ENCODE measurements at places on chromosomes 2 and 18.

DNA sequence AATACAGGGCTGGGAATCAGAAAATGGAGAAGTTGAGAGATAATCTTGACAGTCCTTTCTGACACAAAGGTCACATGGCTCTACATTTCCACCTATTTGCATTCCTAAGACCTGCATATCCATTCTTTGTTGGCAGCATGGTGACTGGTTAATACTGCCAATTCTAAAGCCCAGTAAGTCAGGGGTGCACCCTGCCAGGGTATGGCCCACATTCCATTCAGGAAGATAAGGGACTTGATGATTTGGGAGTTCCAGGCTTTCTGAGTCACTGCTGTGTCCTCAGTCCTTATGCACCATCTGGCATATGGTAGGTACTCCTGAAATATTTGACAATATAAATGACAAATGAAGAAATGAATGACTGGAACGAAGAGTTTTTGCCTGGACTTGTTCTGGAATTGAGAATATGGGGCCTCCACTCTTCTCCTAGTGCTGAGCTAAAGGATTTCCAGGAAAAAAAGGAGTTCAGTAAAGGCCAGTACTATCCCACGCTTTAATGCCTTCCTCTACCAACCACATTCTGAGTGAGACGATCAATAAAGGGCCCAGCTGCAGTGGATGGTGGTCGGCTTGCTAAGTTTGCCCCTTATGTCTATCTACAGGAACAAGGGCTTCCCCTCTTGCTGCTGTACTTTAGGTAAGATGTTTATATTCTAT lies 31.7 kb upstream of the EIF2AK3 start:
- H3K4me1 ChIP-seq: no peaks in the 10 kb centered on the region
- no peak for DNase-seq
- H3K27me3 ChIP-seq: peaks cover 2% of the 10 kb centered on the region
- H3K4me3 ChIP-seq: no peak overlapping the region

DNA sequence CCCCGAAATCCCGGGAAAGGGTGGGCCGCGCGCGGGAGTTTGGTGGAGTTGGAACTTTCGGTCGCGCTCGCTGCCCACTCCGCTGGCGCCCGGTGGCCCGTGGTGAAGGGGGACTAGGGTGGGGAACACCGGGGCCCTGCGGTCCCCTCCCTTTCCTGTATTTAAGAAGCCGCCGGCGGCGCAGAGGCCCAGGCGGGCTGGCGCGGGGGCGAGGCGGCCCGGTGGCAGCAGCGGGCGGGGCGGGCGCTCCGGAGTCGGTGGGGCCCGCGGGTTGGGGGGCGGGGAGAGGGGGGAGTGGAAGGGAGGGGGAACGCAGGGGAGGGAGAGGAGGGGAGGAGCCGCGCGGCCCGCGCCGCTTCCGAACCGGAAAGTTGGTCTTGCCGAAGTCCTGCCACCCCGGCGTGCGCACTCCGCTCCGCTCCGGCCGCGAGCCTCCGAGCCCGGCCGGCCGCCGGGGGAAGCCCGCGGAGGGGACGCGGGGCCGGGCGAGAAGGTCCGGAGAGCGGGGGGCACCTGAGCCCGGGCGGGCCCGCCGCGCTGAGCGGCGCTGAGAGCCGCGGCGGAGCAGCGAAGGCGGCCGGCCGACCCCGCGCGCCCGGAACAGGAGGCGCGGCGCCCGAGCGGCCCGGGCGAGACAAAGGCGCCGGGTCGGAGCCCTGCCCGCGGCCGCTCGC lies 425 bp upstream of the SALL3 start:
- H3K27ac ChIP-seq: no peak overlapping the region
- no peak for DNase-seq
- H3K36me3 ChIP-seq: peaks cover 7% of the 10 kb centered on the region
- H3K4me1 ChIP-seq: peaks cover 6% of the 10 kb centered on the region
- no peak overlapping the region for H3K4me3 ChIP-seq
- peaks cover 65% of the 10 kb centered on the region for H3K27me3 ChIP-seq

GRCh38 chr2:111656894-111657293 lies 227.1 kb downstream of the ANAPC1 start:
- H3K4me3 ChIP-seq: no peak overlapping the region
- H3K27me3 ChIP-seq: peaks cover 31% of the 10 kb centered on the region
- peaks cover 3% of the 10 kb centered on the region for H3K36me3 ChIP-seq

DNA sequence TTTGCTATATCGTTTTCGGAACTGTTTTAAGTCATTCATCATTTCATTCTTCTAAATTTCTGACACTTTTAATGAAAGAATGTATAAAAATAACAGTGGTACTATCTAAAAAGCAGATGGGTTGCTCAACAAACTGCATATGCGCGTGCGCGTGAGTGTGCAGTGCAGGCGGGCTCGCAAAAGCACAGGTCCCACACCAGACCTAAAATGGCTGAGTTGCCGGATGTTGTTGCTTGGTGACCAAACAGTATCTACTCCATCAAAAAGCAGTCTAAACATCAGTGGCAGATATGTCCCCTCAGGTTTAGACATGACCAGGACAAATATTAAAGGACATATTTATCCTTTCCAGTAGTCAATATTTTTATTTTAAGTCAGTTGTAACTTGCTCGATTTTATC lies 5.1 kb downstream of the NOL4 start:
- no peak overlapping the region for H3K4me3 ChIP-seq
- no peaks in the 10 kb centered on the region for H3K36me3 ChIP-seq
- H3K27me3 ChIP-seq: peaks cover 26% of the 10 kb centered on the region
- H3K4me1 ChIP-seq: peaks cover 4% of the 10 kb centered on the region
- no peak overlapping the region for H3K27ac ChIP-seq

- DNase-seq: no peak
- H3K27me3 ChIP-seq: peaks cover 3% of the 10 kb centered on the region
- H3K27ac ChIP-seq: no peak overlapping the region
- H3K4me1 ChIP-seq: no peaks in the 10 kb centered on the region
- H3K4me3 ChIP-seq: no peak overlapping the region
- H3K36me3 ChIP-seq: no peaks in the 10 kb centered on the region
These were observed 495.6 kb downstream of the NYAP2 start for GRCh38 chr2:225895126-225895525.

DNA sequence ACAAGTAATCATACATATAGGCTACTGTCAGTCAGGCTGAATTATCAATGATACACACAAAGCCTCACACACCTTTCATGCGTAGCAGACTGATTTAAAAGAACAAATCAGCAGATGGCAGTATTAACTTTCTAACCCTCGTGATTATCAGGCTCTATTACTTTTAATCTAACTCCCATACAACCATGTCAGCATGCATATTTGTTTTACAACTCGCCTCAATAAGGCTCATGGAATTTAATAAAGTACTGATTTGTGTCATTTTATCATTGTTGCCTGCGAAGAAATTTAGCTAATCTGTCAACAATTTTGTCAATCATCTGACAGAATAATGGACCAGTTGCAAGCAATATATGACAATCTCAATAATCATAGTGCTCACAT lies 82.8 kb downstream of the SLC25A12 start:
- H3K27ac ChIP-seq: no peak overlapping the region
- H3K4me1 ChIP-seq: no peaks in the 10 kb centered on the region
- DNase-seq: no peak
- H3K4me3 ChIP-seq: no peak overlapping the region

GRCh38 chr2:7866104-7866503 lies 815.8 kb upstream of the ID2 start:
- H3K27ac ChIP-seq: no peak overlapping the region

DNA sequence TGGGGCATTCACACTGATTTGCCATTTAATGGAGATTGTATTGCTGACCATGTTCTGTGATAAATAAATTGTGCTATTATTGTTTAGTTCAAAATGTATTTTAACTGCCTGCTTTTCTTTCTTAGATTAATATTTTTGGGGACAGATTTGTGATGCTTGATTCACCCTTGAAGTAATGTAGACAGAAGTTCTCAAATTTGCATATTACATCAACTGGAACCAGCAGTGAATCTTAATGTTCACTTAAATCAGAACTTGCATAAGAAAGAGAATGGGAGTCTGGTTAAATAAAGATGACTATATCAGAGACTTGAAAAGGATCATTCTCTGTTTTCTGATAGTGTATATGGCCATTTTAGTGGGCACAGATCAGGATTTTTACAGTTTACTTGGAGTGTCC lies 1.8 kb downstream of the DNAJC10 start:
- no peak overlapping the region for H3K27ac ChIP-seq
- no peak for DNase-seq
- peaks cover 4% of the 10 kb centered on the region for H3K36me3 ChIP-seq
- peaks cover 5% of the 10 kb centered on the region for H3K27me3 ChIP-seq

DNA sequence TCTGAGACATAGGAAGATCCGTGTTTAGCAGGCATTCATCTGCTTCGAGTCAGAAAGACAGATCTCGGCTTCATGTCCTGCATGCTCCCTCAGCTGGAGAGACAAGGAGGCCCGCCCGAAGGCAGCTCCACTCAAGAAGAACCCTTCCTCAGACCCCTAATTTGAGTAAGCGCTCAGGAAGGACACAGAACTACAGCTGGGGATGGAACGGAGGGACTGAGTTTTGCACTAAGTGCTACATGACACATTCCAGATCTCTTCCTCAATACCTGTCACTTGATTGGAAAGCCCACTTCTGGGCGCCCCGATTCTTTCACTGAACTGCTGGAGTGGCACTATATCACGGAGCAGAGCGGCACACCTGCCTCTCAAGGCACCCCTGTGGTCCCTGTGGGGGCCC lies 185.6 kb upstream of the PXDN start:
- no peak overlapping the region for H3K4me3 ChIP-seq
- no peak overlapping the region for H3K27ac ChIP-seq
- H3K4me1 ChIP-seq: no peaks in the 10 kb centered on the region
- H3K36me3 ChIP-seq: no peaks in the 10 kb centered on the region

GRCh38 chr18:48703028-48703386 lies 164.2 kb downstream of the CTIF start:
- DNase-seq: no peak
- H3K36me3 ChIP-seq: no peaks in the 10 kb centered on the region
- peaks cover 2% of the 10 kb centered on the region for H3K27me3 ChIP-seq
- H3K4me3 ChIP-seq: no peak overlapping the region

- H3K27me3 ChIP-seq: no peaks in the 10 kb centered on the region
- no peak overlapping the region for H3K27ac ChIP-seq
- no peaks in the 10 kb centered on the region for H3K4me1 ChIP-seq
- H3K36me3 ChIP-seq: no peaks in the 10 kb centered on the region
- no peak for DNase-seq
These were observed 674.2 kb upstream of the CHAC2 start for GRCh38 chr2:53093355-53093754.

DNA sequence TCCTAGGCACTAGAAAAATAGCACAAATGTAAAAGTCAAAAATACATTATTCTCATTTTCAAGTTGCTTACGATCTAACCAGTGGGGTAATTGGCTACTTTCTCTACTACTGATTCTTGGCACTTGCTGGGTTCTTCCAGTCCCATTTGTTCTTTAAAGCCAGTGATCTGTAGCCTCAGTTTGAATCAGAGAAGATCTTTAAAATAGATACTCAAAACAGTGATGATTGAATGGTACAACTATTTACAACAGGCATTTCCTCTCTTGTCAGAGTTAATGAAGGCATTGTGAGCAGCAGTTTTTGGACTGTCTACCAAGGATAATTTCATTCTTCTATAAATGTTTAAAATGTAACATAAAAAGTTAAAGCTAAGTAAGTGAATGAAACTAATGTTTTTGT lies 128.3 kb upstream of the FSIP2 start:
- H3K4me1 ChIP-seq: no peaks in the 10 kb centered on the region
- no peak for DNase-seq
- no peak overlapping the region for H3K4me3 ChIP-seq
- no peaks in the 10 kb centered on the region for H3K36me3 ChIP-seq

- H3K4me1 ChIP-seq: no peaks in the 10 kb centered on the region
- no peak for DNase-seq
- H3K27ac ChIP-seq: no peak overlapping the region
- no peaks in the 10 kb centered on the region for H3K36me3 ChIP-seq
These were observed 8.5 kb upstream of the AGAP1 start for GRCh38 chr2:235485362-235485761.

DNA sequence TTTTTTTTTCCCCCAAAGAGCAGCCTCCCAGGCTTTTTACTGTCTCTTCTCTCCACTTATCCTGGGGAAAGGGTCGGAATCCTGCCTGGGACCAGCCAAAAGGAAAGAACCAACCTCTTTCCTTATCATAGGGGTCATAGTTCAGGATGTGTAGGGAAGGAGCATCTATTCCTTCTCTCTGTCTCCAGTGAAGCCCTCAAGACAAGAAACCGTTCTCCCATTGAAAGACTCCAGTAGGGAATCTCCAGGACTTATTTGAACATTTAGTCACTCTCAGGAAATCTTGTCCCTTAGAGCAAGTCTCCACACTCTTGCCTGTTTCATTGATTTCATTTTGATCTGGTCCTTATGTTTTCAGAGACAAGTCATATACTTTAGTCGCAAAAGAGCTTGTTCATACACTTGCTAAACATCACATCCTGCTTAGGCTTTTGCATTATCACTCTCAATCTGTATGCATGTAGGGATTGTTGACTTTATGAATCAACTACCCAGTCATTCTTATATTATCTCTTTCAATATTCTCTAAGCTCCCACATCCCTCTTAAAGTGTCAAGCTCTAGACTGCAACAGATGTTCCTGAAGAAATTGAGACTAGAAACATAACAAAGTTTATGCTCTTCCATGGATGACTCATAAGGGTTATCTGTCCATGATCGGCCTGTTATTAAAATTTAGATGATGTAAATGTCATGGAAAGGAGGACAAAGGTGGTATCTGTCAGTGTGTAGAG lies 116.2 kb upstream of the ST6GAL2 start:
- peaks cover 1% of the 10 kb centered on the region for H3K27me3 ChIP-seq
- H3K27ac ChIP-seq: no peak overlapping the region
- DNase-seq: no peak
- H3K4me3 ChIP-seq: no peak overlapping the region
- H3K4me1 ChIP-seq: no peaks in the 10 kb centered on the region
- no peaks in the 10 kb centered on the region for H3K36me3 ChIP-seq

GRCh38 chr2:22536133-22536532 lies 848.8 kb upstream of the KLHL29 start:
- no peak overlapping the region for H3K4me3 ChIP-seq
- no peaks in the 10 kb centered on the region for H3K27me3 ChIP-seq
- H3K27ac ChIP-seq: no peak overlapping the region
- H3K36me3 ChIP-seq: no peaks in the 10 kb centered on the region
- no peaks in the 10 kb centered on the region for H3K4me1 ChIP-seq
- no peak for DNase-seq

DNA sequence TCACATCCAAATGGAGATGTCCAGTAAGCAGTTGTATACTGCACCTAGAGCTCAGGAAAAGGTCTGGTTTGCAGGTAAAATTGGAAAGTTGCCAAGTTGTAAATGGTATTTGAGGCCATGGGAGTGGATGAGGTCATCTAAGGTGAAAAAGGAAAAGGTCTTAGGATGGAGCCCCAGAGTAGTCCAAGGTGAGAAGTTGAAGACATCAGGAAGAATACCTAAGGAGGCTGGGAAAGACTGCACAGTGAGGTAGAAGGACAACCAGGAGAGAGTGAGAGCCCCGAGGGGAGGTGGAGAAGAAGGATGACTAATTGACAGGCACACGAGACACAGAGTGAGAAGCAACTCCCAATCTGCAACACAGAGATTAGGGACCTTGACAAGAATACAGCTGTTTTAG lies 10.7 kb downstream of the DPP4 start:
- peaks cover 93% of the 10 kb centered on the region for H3K4me1 ChIP-seq
- no peak for DNase-seq
- H3K4me3 ChIP-seq: peak overlapping the region; percentile 77
- H3K27me3 ChIP-seq: no peaks in the 10 kb centered on the region
- peaks cover 52% of the 10 kb centered on the region for H3K36me3 ChIP-seq
